Head of caudate nucleus (tissue), 42 donors: ENCODE measurements at places on chromosomes 2 and 18.
A peak's percentile ranks its signal among the peaks of the same experiment; 100 is the strongest.

GRCh38 chr2:16154501-16155280, 214.3 kb downstream of the MYCN start:
- DNase-seq, result no peak

GRCh38 chr2:179936141-179936540, 71.0 kb downstream of the CWC22 start:
- DNase-seq, result no peak

DNA sequence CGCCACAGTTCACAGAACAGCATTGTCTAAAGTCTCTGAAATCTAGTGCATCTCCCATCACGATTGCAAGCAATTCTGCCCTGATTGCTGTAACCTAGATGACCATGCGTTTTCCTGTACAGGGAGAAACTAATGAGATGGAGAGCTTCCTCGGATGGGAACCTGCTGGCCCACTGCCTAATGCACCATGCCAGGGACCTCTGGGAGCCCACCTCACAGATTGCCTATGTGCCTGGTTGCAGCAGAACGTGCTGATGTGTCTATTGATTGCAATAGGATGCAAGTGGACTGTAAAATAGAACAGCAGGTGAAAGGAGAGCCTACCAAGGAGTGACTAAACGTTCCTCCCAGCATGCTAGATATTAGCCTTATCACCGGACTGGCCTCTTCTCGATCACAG, 141.0 kb upstream of the RAB12 start:
- no peak for DNase-seq

DNA sequence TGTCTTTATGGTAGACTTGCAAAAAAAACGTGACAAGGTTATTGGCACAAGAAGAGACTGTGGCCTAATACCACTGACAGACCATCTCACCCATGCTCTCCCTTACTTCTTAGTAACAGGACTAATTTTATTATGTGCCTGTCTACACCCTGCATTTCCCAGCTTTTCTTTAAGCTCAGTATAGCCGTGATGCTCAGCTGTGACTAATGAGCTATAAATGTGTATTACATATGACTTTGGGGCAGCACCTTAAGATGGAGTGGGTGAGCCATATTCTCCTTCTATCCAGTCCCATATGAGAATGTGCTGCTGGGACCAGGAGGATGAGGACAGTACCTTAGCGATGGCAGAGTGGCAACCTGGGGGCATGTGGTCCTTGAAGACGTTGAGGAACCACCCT, 293.5 kb downstream of the RNF144A start:
- no peak for DNase-seq

DNA sequence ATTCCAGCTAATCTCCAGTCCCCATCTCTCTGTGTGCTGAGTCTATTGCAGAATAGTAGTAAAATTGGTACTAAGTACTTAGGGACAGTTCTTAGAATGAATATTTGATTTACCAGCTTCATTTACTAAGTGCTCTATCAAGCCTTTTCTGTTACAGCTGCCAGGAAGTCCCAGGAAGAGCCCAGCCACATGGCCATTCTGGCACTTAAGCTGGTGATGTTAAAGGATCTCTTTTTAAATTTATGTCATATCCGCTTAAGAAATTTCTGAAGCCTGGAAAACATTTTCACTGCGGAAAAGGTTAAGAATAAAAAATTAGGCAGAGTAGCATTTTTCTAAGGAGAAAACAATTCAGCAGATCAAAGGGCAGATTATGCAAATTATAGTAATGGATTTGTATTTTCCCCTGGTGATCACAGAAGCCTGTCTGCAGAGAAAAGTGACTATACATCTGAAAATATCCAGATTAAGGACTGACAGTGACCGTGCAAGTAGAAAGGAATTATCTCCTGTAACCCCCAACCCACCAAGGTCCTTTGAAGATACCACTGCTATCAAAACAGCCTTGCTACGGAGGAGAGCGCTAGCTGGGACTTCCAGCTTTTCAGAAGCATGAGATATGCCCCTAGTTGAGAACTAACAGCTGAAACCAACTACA, 260.8 kb downstream of the SH3BP4 start:
- no peak for DNase-seq

GRCh38 chr2:105839793-105840192, 95.1 kb downstream of the NCK2 start:
- DNase-seq, result no peak

DNA sequence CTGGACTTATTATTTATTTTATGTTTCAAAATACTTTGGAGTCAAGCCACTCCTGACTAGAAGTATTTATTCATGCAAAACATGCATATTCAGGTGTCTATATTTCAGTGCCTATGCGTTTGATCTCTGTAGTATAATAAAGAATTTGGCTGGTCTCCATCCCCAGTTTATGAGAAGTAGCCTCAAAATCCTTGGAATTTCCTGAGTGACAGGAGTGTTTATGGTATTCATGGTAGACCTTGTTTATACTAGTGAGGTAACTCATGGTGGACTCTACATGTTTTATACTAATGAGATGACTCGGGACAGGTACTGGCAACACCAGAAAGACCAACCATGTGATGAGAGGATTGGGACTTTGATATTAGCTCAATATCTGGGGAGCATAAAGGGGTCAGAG, 43.9 kb upstream of the CSRNP3 start:
- no peak for DNase-seq

- no peak for DNase-seq
Observed at GRCh38 chr18:13416208-13416607, 197.6 kb downstream of the LDLRAD4 start.

DNA sequence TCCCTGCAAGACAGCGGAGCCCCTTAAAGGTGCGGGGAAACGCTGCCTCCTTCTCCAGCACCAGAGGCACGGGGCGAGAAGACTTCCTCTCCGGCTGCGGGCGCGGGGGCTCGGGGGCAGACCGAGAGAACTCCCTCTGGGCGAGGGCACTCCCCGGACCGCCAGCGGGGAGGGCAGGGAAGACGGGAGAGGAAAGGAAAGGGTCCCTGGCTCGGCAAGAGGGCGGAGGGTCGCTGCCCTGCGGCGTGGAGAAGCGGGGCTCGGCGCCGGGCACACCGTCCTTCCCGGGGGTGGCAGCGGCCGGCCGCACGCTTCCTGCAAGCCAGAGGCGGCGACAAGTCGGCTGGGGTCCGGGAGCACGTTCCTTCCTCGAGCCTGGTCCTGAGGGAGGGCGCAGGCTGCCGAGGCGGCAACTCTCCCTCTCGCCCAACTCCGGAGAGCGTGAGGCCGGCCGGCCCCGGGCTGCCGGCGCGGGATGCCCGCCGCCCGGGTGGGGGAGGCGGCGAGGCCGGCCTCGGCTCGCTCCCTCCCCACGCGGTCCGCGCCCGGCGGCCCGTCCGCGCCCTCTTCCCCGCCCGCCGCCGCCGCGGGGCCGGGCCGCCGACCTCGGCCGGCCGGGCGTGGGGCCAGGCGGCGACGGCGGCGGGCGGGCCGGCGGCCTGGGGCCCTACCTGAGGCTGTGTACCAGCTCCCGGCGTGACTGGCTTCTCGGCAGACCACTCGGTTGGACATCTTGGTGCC, 1.1 kb downstream of the MEMO1 start:
- peak; percentile 45 for DNase-seq

DNA sequence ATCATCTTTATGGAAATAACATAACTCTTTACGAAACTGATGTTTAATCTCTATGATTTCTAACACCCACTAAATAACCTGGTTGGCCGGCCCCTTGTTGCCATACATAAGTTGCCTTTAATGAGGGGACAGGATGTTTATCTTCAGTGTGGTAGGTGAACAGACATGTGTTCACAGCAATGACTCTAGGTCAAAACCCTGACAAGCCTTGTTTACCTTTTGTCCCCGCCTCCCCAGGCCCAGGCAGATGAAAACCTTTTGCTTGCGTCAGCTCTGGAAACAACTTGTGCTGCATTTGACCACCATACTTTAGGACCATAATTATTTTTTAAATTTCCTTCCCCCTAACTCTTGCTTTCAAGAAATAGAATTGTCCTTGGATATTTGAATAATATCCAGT, 2.9 kb upstream of the DSG4 start:
- DNase-seq, result no peak

DNA sequence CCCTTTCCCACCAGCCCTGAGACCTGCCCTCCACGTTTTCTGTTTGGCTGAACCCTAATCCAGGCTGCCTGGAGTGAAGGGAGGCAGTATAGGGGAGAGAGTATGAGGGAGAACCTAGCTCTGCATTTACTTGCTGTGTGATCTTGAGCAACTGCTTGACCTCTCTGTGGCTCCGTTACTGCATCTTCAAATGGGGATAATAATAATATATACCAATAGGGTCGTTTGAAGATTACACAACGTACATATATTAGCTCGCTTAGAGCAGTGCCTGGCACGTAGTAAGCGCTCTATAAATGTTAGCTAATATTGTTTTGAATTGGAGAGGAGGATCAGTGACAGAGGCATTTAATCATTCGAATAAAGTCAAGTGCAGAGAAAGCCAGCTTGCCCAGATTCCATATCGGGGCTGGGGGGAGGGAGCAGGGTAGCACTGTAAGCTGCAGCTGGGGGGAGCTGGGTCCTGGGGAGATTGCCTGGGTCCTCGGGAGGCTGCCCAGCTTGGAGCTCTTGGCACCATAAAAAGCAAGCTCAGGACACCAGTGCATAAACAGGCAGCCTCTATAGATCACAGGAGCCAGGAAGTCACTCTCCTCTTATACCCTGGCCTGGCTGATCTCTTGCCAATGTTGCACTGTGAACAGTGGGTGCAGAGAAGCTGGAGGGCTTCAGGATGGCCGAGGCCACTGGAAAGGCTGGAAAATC, 19.1 kb downstream of the KCNK3 start:
- no peak for DNase-seq

- DNase-seq, result no peak
Observed at GRCh38 chr2:26738481-26738880, 25.6 kb upstream of the SLC35F6 start.

- no peak for DNase-seq
Observed at GRCh38 chr2:20565623-20566236, 85.2 kb downstream of the HS1BP3 start.

DNA sequence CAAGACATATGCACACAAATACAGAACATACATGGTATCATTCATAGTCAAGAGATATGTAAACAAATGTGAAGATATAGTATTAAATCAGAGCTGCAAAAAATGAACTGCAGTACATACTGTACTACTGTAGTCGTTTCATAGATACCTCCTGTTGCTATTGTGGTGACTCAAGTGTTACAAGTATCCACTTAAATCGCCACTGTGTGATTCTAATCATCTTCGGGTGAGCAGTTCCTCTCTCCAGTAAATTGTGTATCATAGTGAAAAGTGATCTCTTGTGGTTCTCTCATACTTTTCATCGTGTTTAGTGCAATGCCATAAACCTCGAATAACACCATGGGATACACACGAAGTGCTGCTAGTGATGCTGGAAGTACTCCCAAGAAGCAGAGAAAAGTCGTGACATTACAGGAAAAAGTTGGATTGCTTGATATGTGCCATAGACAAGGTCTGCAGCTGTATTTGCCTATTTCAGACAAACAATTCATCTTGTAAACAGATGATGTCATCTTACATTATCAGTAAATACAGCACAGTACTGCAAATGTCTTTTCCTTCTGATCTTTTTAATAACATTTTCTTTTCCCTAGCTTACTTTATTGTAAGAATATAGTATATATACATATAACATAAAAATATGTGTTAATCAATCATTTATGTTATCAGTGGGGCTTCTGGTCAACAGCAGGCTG, 222.2 kb downstream of the BCL11A start:
- DNase-seq, result no peak

- peak; percentile 36 for DNase-seq
Observed at GRCh38 chr2:176002688-176003210, 682 bp upstream of the LNPK start.

GRCh38 chr2:170815746-170816503, 762 bp upstream of the GAD1 start:
- peak; percentile 77 for DNase-seq

DNA sequence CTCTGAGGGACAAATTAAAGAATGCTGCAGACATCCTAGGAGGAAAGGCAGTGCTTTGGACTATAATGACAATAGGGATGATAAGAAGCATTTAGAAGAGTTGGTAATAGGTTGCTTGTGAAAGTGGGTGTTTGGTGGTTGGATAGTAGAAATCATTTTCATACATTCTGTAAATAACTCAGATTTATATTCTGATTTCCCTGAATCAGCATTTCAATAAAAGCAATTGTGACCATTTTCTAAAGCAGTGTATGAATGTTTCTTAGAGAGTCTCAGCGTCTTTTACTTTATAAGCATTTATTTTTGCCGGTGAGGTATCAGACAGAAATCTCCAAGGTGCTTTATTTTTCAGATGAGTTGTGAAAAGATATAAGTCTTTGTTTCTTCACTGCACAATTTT, 1099.0 kb upstream of the LRRTM1 start:
- no peak for DNase-seq

GRCh38 chr2:234137400-234138014, 87.0 kb downstream of the SPP2 start:
- no peak for DNase-seq

DNA sequence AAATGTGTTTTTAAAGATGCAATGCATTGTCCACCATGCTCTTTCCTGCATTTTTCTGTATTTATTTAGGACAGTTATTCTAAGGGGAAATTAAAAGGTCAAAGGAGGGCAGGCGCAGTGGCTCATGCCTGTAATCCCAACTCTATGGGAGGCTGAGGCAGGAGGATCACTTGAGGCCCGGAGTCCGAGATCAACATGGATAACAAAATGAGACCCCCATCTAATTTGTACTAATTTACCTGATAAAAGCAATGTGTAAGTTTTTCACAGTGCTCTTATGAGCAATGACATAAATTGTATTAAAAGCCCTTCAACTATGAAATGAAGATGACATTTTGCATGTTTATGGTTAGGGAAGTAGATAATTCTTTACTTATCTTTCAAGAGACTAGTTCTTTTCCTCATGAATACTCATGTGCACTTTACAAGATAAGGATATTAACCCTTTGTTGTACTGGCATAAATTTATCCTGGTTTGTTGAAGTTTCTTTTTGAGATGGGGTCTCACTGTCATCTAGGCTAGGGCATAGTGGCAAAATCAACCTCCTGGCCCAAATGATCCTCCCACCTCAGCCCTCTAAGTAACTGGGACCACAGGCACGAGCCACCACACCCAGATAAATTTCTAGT, 9.7 kb downstream of the HSBP1L1 start:
- no peak for DNase-seq

- DNase-seq, result no peak
Observed at GRCh38 chr2:234512884-234513669, 16.2 kb upstream of the ARL4C start.
